ENCODE measurements at places on chromosomes 3 and 15.

GRCh38 chr3:79063624-79064023 is 704.2 kb downstream of the ROBO1 start:
- no peak for DNase-seq

- no peak for DNase-seq
These were observed 24.5 kb downstream of the ARID3B start for GRCh38 chr15:74565381-74566085.

DNA sequence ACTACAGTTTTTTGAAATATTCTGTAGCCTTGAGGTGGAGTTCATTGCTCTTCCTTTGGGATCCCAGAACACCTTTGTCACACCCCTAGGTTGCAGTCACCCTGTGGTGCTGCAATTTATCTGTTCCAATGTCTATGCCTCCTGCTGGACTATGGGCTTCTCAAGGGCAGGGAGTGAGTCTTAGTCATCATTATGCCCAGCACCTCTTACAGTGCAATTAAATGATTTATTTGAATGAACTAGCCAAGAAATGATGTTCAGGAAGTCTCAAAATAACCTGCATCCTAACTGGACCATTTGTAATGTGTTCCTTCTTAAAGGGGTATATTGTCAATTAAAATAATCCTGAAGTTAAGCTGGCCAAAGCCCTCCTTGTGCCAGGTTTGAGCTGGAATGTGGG is 28.5 kb downstream of the SHC4 start:
- DNase-seq, result no peak

DNA sequence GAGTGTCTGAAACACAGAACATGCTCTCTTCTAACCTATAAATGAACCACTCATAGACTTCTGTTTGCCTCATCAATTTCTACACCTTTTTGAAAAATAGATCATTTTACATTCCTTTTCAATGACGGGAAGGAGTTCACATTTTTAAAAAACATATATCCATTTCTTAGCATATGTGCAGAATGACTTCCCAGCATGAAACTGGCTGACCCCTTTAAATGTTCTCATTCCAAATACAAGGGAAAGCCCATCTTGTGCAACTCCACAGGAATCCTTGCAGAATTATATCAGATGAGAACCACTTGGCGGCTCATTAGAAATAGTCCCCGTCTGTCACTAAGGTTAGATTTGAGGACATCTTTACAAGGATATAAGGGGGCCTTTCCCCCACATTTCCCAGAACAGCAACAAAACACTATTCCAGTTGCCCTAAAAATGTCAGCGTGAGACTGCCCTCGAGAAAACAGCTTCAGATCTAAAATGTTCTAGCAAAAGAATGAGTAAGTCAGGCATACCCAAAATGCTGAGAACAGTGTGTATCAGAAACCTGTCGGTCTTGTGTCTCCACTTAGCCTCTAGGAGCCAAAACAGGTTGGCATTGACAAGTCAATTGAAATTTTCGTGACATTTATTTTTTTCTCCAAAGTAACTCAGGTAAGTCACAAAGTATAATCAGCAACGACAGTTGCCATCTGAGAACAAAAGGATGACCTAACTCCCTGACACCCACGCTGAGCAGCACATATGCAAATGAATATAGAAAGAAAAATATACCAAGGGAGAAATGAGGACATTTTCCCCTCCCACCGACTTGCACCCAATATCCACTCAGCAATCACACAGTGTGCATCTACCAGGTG is 63.1 kb downstream of the FOXP1 start:
- DNase-seq, result no peak

All from brain pericyte (primary cell).